ENCODE measurements at places on chromosomes 6 and 20.
A peak's percentile ranks its signal among the peaks of the same experiment; 100 is the strongest.

GRCh38 chr6:17258749-17259148 is 22.4 kb upstream of the RBM24 start:
- no peak for DNase-seq
- no peaks in the 10 kb centered on the region for H3K27me3 ChIP-seq
- no peaks in the 10 kb centered on the region for H3K36me3 ChIP-seq

GRCh38 chr6:37490536-37491170 is 9.0 kb downstream of the CCDC167 start:
- H3K4me3 ChIP-seq, result no peak overlapping the region
- H3K27ac ChIP-seq, result no peak overlapping the region
- peaks cover 10% of the 10 kb centered on the region for H3K36me3 ChIP-seq
- H3K4me1 ChIP-seq, result peaks cover 53% of the 10 kb centered on the region

GRCh38 chr6:332671-333070 is 40.4 kb downstream of the DUSP22 start:
- peaks cover 7% of the 10 kb centered on the region for H3K4me1 ChIP-seq
- H3K4me3 ChIP-seq, result no peak overlapping the region
- H3K27ac ChIP-seq, result no peak overlapping the region
- no peaks in the 10 kb centered on the region for H3K27me3 ChIP-seq
- DNase-seq, result no peak
- H3K36me3 ChIP-seq, result no peaks in the 10 kb centered on the region

DNA sequence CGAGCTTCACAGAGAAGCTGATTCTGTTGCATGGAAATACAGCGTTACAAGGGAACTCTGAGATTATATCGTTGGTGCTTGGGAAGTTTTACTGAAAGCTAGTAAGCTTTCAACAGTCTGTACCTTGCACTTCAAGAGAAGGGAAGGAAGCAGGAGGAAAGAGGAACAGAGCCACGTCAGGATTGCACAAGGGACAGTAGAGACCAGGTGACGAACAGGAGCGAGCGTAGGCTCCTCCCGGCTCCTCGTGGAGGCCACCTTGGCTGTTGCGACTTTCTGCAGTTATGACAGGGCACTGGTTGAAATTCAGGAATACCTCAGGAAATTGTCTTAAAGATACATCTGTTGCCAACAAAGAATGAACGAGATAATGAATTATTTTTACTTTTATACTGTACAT is 18.8 kb downstream of the RTF2 start:
- no peaks in the 10 kb centered on the region for H3K4me1 ChIP-seq
- H3K27me3 ChIP-seq, result no peaks in the 10 kb centered on the region
- no peak overlapping the region for H3K4me3 ChIP-seq
- H3K27ac ChIP-seq, result no peak overlapping the region

GRCh38 chr6:131694832-131695426 is 6.3 kb downstream of the OR2A4 start:
- H3K4me1 ChIP-seq, result no peaks in the 10 kb centered on the region
- no peaks in the 10 kb centered on the region for H3K27me3 ChIP-seq
- DNase-seq, result peak; percentile 51
- no peak overlapping the region for H3K4me3 ChIP-seq
